ENCODE measurements at places on chromosomes 4 and X.

DNA sequence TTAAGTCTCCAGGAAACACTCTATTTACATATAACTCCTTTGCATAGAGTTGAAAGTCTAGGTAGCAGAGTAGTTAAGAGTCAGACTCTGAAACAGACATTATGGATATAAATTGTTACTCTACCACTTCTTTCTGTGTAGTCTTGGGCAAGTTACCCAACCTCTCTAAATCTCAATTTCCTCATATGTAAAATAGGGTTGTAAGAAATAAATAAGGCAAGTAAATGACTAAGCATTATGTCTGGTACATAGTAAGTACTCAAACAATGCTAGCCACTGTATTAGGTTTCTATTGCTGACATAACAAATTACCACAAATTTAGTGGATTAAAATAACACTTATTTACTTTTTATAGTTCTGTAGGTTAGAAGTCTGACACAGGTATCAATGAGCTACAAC, 394.1 kb downstream of the PRDM5 start:
- no peak for DNase-seq

DNA sequence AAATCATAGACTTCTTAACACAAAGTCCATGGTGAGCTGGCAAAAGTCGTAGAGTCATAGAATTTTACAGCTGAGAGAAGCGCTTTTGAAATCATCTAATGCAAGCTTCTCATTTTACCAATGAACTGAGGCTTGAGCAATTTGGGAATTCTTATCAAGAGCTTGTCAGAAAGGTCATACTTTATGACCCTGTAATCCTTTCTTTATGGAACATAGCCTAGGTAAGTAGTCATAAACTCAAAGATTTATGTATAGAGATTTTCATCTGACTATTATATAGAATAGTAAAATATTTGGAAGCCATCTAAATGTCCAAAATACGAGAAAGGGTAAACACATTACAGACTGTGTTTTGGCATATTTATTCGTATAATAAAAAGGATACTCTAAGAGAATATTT, 563.5 kb downstream of the PCDH7 start:
- DNase-seq = no peak

DNA sequence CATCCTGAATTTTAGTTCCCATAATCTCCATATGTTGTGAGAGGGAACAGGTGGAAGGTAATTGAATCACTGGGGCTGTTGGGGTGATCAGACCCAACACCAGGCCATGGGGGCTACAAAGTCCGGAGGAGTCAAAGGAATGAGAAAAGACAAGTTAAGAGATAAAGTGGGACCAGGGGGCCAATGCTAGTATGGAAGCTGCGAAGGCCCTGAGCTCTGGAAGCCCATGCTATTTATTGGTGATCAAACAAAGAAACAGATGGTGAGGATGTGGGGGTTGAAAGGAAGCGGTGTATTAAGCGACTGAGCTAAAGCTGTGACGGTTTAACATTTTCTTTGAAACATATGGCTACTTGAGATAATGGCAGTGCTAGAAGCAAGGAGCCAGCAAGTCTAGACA, 132.8 kb downstream of the PDGFC start:
- DNase-seq = no peak

DNA sequence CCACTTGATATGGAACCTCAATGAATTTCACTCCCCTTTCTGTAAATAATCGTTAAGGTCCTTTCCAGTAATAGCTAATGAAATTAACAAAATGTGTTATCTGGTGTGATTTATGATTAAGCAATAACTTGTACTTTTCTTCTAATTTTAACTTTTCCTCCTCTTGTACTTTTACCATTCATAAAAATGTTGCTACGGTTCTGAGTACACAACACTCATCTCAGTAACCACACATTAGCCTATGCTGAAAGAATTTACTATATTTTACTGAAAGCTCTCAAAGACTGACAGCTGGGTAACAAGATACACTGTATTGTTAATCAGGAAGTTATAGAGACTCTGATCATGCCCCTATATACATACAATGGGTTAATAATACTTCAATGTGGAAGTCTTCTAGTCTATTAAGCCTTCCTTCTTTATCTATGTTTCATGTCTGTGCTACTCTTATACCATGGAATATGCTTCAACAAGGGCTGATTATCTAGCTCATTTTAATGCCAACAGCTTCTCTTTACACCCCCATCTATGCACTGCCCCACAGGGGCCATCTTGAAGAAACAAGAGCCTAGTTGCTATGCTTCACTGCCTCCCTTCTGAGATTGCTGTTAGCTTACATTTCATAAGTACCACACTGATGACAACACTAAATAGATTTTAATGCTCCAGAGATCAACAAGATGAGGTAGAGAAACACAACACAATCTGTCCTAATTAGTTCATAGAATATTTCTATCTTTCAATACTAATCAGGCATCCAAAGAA, 39.1 kb downstream of the LAMP2 start:
- DNase-seq = no peak

DNA sequence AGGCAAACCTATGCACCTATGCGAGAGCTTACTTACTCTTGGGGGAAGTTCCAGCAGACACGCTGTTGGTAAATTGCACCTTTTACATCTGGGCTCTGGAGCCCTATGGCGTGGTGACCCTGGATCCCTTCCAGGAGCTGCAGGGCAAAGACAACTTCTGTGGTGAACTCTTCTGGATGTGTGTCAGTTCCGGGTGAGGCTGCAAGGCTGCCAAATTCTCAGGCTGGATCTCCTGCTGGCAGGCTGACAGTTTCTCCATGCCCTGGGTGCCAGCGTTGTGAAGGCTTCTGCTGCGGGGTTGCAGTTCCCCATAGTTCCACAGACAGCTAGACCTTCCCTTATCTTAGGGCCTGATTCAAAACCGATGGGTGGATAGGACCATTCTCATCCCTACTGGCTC, 37.9 kb downstream of the RAP2C start:
- DNase-seq = no peak

GRCh38 chr4:159906517-159906916, 803.6 kb downstream of the RAPGEF2 start:
- no peak for DNase-seq

- no peak for DNase-seq
Measured at GRCh38 chrX:154873329-154873728, 12.8 kb upstream of the F8A1 start.

DNA sequence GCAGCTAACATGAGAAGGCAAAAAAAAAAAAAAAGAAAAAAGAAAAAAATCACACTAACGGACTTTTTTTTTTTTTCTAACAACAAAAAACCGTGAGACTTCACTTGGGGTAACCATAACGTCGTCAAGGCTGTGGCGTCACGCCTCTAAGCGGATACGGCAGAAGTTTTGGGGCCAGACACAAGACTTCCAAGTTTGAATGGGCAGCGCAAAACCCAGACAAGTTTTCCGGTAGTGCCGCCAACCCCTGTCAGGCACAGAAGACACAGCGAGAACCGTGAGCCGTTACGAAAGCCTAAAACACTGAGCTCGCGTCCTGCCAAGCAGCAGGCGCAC, 556 bp upstream of the SMARCA5 start:
- no peak for DNase-seq

- no peak for DNase-seq
Measured at GRCh38 chr4:83012200-83012686, 1.6 kb upstream of the LIN54 start.

GRCh38 chr4:136768925-136769275, 763.4 kb downstream of the PCDH18 start:
- DNase-seq = no peak

DNA sequence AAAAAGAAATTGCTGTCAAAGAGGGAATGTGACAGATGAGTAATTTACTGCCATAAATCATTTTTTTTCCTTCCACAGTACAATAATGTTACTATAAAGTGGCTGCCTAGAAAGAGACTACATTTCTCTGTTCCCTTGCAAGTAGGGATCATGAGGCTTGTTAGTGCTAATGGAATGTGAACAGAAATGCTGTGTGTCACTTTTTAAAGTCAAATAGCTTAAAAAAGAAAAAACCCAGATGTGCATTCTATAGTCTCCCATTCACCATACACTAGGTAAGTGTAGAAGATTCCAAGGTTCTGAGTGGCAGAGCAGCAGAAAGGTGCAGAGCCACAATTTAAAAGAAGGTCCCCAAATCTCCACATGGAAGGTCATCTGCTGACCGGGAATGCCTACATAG, 328.4 kb downstream of the CAMK2D start:
- DNase-seq = no peak
